ENCODE measurements at places on chromosomes 7 and 10.
A peak's percentile ranks its signal among the peaks of the same experiment; 100 is the strongest.

DNA sequence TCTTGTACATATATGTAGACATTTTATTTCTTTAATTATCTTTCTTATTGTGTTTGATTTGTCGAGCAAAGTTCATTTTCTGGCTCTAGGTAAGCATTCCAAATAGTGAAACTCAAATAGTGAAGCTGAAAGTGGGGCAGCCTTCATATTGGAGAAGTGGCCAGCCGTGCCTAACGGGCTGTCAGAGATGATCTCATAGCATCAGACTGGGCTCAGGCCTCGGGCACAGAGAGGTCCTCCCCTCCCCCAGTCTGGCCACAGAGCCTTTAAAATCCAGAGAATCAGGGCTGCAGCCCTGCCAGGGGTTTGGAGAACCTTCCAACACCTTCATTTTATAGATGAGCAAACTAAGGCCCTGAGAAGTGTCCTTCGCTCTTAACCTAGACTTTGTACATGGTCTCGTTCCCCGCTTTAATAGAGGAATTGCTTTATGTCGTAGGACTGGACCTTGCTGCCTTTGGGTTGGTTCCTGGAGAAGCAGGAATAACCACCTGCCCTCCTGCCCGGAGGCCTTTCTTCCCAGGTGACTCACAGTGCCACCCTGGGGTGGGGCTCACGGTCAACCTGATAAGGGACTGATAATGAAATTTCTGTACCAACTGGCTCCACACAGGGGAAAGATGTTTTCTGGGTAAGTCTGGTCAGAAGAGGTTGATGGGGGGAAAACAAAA, 7.3 kb downstream of the TSPAN15 start:
- no peak for DNase-seq

DNA sequence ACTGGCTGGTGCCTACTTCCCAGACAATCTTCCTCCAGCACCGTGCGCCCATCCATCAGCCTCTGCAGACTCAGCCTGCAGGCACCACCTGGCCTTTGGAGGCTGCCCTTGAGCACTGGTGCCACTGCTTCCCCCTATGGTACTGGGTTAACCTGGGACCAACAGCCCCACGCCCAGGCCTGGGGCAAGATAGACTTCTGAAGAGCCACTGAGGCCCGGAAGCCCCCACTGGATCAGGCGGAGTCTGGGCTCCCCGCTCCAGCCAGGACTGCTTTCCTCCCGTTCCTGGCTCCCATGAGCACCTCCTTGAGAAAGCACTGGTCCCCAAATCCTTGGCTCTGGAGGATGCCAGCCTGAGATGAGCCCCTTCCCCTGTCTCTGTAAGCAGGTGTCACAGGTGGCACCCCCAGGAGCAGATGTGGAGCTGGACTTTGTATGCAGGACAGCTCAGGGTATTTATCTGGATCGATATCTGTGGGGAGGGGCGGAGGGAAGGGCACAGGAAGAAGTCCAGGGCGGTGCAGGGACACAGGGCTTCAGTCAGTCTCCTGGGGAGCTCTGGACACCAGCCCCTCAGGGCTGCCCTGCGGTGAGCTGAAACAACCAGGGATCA, 206.5 kb upstream of the PPP2R2D start:
- DNase-seq, result no peak

GRCh38 chr7:157964016-157964415, 623.6 kb downstream of the PTPRN2 start:
- no peak for DNase-seq

- no peak for DNase-seq
Observed at GRCh38 chr7:36514289-36515243, 124.9 kb downstream of the ANLN start.

GRCh38 chr10:110737886-110738634, 93.9 kb downstream of the RBM20 start:
- DNase-seq, result peak; percentile 6

GRCh38 chr7:154598864-154599263, 404.1 kb downstream of the PAXIP1 start:
- no peak for DNase-seq

GRCh38 chr10:36640626-36641025, 484.8 kb upstream of the ANKRD30A start:
- no peak for DNase-seq

GRCh38 chr7:10708447-10708846, 265.2 kb upstream of the PHF14 start:
- no peak for DNase-seq

GRCh38 chr10:133275684-133276092, 980 bp downstream of the ADAM8 start:
- DNase-seq, result no peak

DNA sequence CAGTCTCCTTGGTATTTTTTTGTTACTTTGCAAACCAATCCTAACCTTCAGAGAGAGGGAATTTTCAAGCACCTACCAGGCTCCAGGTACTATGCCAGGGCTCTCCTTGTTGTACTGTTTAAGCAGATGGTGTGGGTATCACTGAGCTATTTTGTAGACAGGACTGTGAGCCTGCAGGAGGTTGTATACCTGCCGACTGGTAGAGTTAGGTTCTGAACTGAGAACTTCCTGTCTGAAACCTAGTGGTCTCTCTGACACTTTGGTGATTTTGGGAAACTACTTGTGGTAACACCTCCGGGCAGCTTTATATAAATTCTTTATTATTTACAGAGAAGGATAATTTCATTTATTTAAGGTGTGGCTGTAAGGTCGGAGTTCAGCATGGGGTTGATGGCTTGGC, 4.6 kb downstream of the ZNF853 start:
- DNase-seq, result no peak

- no peak for DNase-seq
Observed at GRCh38 chr7:96400001-96400400, 78.1 kb upstream of the SLC25A13 start.

GRCh38 chr7:19110026-19110730, 7.3 kb downstream of the TWIST1 start:
- no peak for DNase-seq

DNA sequence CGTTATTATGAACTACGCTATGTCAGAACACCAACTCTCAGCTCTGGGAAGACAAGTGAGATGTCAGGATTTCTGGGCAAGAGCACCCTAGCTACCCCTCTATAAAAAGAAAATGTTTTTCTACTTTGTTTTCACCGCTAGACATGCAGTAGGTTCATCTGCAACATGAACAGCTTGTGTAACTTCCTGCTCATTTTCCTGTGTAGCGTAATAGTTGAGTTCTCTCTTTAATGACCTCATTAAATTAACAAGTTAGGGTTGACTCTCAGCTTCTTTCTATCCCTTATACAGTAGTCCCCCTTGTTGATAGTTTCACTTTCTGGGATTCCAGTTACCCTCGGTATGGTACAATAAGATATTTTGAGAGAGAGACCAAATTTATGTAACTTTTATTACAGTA, 329.4 kb upstream of the ZNF32 start:
- DNase-seq, result no peak

GRCh38 chr10:91206427-91206826, 14.0 kb upstream of the PCGF5 start:
- DNase-seq, result no peak

DNA sequence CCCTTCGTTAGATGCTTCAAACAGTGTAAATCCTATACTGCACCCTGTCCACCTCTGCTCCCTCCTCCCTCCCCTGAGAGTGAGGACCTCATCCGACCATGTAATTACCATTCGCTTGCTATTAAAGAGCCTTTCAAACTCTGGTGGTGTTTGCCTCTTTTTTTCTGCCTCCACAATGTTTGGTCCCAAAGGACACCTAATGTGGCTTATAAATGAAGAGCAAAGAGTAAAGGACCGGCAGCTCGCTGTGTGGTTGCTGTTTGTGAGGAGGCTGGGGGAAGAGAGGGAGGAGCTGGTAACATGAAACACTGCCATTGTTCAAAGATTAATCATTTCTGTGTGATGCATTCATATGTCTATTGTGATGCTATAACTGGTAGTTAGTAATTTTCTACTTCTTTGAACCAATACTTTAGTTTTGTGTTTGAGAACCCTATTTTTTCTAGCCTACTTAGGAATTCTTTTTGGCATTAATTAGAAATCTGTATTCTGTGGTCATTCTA, 27.9 kb downstream of the MTURN start:
- DNase-seq, result peak; percentile 45

DNA sequence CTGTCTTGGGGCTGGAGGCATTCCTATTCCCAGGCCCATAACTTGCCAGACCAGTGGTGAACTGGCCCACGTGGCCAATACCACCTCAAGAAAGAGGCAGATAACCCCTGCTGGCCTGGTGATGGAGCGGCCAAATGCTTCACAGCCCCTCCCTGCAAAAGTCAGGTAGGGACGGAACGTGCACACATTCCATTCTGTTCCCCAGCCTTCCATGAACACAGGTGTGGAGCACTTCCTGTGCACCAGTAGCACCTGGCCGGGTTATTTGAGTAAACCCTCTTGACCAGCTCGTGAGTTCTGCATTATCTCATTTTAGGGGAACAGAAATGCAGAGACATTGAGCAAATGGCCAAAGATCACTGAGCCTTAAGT, 134.4 kb downstream of the SH3PXD2A start:
- DNase-seq, result no peak

DNA sequence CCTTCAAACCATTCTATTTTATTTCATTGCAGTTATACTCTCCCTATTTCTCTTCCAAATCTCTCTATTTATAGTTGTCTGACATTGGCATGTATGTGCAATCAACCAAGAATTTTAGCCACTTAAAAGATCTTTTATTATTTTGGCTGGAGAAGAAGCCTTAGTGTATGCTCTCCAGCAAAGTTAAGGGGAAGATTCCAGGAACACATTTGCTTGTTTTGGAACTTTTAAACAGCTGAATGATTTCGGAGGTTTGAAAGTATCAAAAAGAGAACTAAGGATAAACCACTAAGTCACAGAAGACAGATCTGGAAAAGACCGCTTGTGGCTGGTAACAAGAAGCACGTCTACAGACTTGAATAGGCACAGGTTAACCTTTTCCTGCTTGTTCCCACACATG, 182.2 kb upstream of the FZD1 start:
- DNase-seq, result no peak

GRCh38 chr10:48288661-48289060, 14.2 kb upstream of the FRMPD2 start:
- no peak for DNase-seq

- DNase-seq, result no peak
Observed at GRCh38 chr7:121480058-121480457, 84.0 kb upstream of the FAM3C start.

DNA sequence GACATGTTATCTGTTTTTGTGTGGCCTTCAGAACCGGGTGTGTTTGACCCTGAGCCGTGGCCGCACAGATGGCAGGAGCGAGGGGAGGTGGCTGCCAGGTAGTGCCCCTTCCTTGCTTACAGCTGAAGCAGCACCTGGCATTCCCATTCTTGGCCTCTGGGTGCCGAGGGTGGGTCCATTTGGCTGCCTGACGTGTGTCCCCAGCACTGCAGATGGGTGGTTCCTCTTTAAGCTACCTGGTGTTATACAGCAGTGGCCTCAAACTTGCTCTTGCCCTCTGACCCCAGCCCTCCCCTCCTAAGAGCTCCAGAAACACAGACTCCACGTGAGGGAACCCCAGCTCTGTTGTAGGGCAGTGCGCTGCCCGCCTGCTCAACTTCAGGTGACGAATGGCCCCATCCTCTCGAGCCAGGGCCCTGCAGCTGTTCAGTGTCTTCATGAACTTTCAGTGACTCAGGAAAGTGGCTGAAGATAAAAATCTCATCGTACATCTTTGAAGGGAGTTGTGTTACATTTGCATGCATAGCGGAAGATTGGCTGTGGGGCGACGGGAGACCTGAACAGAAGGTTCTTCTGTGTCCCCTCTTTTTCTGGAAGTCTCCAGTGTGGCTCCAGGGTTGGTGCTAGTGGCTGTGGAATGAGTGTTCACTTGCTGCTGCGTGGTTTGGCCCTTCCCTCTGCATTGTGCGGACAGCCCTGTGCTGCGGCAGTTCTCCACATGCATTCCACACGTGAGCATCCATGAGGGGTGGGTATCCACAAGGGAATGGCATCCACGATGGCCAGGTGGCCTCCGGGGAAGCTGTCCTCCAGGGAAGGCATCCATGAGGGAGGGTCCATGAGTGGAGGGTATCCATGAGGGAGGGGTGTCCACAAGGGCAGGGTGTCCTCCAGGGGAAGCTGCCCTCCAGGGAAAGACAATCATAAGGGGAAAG, 91.6 kb downstream of the INPP5A start:
- no peak for DNase-seq

GRCh38 chr10:46229144-46229563, 57.6 kb upstream of the ANTXRL start:
- DNase-seq, result no peak

DNA sequence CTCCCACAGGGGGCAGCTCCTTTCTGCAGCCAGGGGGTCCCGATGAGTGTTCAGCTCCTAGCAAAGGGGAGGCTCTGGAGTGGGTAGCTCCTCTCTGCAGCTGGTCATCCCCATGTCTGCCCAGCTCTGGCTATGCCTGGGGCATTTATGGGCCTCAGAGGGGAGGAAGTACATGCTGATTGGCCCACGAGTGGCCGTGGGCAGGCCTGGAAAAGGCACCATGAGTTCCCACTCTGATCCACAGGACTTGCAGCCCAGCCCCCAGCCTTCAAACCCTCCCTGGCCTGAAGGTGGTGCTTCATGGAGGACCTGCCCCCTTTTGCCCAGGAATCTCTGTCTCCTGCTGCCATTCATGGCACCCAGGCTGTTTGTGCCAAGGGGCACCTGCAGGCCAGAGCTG, 268.8 kb downstream of the DNAJB6 start:
- DNase-seq, result no peak

GRCh38 chr7:149719050-149719899, 54.1 kb downstream of the ZNF467 start:
- DNase-seq, result peak; percentile 54

GRCh38 chr10:65847436-65848230, 1078.2 kb upstream of the LRRTM3 start:
- no peak for DNase-seq

GRCh38 chr7:79063019-79063698, 390.3 kb downstream of the MAGI2 start:
- DNase-seq, result no peak

DNA sequence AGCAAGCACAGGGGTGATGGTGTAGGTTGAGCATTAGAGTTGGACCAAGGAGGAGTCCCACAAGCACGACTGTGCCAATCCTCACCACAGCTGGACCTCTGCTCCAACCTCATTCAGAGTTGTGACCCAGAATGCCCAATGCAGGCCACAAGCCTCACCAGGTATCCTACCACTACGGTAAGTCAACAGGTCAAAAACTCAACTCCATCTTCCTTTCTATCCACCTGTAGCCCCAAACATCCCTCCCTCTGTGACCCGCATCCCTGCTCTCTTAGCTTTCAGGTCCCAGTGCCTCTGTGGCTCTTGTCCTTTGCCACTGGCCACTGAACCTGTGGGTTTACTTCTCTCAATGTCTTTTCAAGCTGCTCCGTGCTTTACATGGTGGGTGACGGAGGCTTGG, 112.8 kb downstream of the PIP4K2A start:
- DNase-seq, result no peak

GRCh38 chr7:44275146-44275545, 50.2 kb downstream of the CAMK2B start:
- DNase-seq, result no peak

- no peak for DNase-seq
Observed at GRCh38 chr10:70966646-70967553, 78.5 kb upstream of the PCBD1 start.

- DNase-seq, result no peak
Observed at GRCh38 chr10:3654980-3655379, 130.0 kb downstream of the KLF6 start.

- peak; percentile 14 for DNase-seq
Observed at GRCh38 chr10:132962623-132963429, 20.5 kb upstream of the CFAP46 start.

GRCh38 chr7:104469166-104469820, 140.9 kb downstream of the LHFPL3 start:
- no peak for DNase-seq
